ENCODE measurements at places on chromosomes 7 and 10. TPM values are rescaled to one million over a fixed set of nuclear protein-coding genes. Genes with fewer than 3 reads are reported as not detected.
A peak's percentile ranks its signal among the peaks of the same experiment; 100 is the strongest.

DNA sequence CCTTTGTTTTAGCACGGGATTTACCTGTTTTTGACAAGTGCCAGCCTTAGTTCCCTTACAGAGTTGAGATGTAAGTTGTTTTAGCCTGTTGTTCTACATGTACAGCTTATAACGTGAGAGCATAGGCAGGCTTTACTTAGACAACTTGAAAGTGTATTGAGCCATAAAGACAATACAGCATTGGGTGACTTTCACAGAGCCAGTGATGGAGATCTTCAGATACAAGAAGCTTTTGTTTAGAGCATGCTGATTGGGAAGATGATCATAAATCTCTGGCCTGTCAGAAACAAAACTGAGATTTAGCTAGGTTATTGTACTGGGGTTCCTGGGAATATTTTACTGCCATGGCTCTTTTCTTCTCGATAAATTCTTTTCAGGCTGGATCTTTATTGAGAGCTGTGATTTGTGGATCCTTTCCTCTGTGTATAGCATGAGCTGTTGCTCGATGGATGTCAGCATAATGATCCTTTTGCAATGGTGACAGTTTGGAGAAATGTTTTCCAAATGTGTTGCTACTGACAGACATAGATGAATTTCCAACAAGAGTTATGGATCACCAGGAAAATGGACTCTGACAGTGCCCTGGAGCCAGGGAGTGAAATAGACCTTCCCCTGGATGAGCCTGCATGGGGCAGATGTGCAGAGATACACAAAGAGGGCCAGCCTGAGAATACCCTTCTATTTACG is 30.2 kb downstream of the LHFPL3 start:
- no peak for DNase-seq
- no peaks in the 10 kb centered on the region for H3K27me3 ChIP-seq
- no peak overlapping the region for H3K27ac ChIP-seq
- H3K4me1 ChIP-seq, result no peaks in the 10 kb centered on the region
- no peaks in the 10 kb centered on the region for H3K36me3 ChIP-seq

Gene CDC123
- total RNA-seq, result 62.4 TPM

DNA sequence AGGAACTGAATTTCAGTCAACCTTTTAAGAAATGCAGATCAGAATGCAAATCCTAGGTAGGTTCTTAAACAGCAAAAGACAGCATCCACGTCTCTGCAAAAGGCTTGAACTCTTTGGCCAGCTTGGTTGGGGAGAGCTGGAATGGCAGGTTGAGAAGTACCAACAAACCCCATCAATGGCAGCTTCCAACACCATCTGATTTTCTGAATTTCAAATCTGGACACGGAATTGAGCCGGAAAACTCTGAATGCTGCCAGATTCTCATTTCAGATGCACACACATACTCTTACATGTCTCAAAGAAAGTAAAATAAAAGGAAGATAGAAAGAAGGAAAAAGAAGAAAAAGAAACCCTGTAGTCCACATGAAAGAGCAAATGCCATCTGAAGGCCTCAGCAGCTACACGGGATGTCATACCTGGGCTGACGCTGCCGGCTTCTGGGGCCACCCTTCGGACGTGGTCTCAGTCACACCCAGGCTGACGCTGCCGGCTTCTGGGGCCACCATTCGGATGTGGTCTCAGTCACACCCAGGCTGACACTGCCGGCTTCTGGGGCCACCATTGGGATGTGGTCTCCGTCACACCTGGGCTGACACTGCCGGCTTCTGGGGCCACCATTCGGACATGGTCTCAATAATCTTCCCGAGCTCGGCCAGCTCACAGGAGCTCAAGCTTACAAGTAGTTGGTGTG is 165.3 kb downstream of the PTPRN2 start:
- no peak for DNase-seq
- no peaks in the 10 kb centered on the region for H3K36me3 ChIP-seq
- no peaks in the 10 kb centered on the region for H3K4me1 ChIP-seq
- no peak overlapping the region for H3K4me3 ChIP-seq

Gene KIN
- total RNA-seq, result 4.1 TPM

Gene UPK3B
- 10.4 TPM for total RNA-seq

DNA sequence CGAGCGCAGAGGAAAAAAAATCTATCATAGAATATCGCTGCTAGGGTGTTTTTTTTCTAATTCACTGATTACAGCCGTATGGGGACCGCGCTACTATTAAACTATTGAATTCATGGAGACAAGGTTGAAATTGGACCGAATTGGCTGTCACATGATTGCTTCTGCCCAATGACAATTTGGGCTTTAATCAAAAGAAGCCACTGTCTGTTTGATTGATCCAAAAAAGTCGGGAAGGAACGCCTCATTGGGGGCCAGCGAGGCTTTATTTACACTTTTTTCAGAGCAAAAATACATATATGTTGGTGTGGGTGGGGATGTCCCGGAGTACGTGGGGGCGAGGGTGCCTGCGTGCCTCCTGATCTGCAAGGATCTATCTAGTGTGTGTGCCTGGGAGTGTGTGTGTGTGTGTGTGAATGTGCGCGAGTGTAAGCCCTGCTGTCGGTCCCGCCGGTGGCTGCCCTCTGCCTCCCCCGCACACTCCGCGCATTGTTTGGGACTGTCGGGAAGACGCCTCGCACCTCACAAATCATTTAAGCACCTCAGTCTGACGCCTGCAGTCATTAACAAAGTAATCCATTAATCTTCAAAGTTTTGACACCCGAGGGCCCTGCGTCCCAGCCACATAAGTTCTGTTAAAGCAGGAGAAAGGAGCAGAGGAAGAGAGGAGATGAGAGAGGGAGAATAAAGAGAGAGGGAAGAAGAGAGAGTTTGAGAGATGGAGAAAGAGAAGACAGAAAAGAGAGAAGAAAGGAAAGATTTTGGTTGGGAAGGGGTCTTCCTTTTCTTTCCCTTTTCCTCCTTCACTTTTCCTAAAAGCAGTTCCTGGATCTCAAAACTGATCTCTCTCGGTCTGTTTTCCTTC is at the start of gene HOXA2:
TSS of gene HOXA2 (minus strand) at position 103 of the 862 bp plus-strand sequence. CDS start 183 bp downstream, outside the sequence.
- peak; percentile 86 for DNase-seq
- H3K27ac ChIP-seq, result peak within 1 kb of the TSS; percentile 94
- peaks cover 7% of the 10 kb centered on the region for H3K4me1 ChIP-seq
- H3K4me3 ChIP-seq, result peak within 1 kb of the TSS; percentile 41
- no peaks in the 10 kb centered on the region for H3K36me3 ChIP-seq

GRCh38 chr7:131130324-131130723 is 197.4 kb upstream of the MKLN1 start:
- H3K4me3 ChIP-seq, result no peak overlapping the region
- no peak for DNase-seq
- no peak overlapping the region for H3K27ac ChIP-seq
- no peaks in the 10 kb centered on the region for H3K36me3 ChIP-seq
- no peaks in the 10 kb centered on the region for H3K27me3 ChIP-seq

DNA sequence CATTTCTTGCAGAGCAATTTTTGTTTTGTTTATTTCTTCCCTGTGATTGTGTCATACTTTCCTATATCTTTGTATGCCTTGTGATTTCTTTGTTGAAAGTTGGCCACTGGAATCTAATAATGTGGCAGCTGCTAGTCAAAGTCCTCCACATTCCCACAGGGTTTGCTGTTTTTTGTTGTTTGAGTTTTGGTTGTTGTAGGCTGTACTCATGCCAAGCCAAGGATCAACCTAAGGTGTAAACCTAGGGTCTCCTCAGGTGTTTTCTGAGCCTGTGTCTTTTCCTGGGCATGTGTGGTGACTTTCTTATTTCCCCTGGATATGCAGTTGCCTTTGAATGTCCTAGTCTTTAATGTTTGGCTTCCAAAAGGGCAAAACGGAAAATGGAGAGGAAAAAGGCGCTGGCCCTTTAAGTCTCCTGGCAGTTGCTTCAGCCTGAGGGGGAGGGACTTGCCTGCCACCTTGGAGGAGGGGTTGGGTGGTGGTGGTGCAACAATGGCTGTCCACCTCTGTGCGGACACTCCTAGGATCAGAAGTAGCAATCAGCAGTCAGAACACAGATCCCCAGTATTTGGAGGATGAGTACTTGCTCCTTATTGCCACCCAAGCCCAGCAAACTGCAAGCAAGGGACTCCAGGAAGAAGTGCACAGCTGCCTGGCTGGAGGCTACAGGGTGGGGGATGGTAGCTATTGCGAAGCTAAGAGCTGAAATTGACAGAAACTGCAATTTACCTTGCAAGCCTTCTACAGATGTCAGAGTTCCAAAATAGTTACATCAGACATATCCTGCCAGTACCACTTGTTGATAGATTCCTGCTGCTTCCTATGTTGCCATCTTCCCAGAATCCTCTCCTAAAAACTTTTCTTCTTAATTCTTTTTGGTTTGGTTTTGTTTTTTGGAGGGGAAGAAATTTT is 5.6 kb upstream of the ZNF518A start:
- peak overlapping the region; percentile 61 for H3K27ac ChIP-seq
- peak; percentile 82 for DNase-seq
- H3K27me3 ChIP-seq, result peaks cover 12% of the 10 kb centered on the region
- H3K4me1 ChIP-seq, result peaks cover 13% of the 10 kb centered on the region
- H3K4me3 ChIP-seq, result peak overlapping the region; percentile 14

DNA sequence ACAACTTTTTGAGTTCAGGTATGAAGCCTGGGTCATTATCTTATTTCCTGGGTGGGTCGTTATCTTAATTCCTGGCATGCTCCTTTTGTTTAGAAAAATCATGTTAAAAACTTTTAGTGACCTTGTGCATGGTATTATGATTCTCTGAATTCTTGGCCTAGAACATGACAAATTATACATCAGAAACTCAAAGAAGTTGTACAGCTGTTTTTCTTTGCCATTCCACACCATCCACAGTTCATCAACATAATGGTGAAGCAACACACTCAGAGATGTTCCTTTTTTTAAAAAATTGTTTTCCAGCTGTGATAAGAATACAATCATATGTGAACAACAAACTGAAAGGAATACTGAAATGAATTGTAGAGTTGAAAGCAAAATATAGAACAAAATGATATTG is 149.2 kb upstream of the SEMA3D start:
- no peaks in the 10 kb centered on the region for H3K4me1 ChIP-seq
- no peak overlapping the region for H3K4me3 ChIP-seq
- H3K27ac ChIP-seq, result no peak overlapping the region

DNA sequence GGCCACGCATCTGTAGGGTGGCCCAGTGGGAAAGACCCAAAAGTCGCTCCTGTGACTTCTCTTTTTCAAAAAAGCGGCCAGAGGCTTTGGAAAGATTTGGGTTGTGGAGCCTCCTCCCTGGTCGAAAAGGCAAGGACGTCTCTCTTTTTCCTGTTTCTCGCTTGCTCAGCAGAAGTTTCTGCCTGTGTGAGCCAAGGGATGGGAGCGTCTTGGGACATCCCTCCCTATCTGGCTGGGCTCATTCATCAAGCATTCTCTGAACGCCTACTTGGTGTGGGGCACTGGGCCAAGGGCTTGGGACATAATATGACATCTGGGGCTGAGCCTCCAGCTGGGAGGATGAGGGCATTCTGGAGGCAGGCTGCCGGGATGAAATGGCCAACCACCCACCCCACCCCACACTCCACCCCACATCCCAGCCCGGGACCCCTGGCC is 120.9 kb downstream of the C10orf105 start:
- DNase-seq, result peak; percentile 70
- peaks cover 17% of the 10 kb centered on the region for H3K4me1 ChIP-seq
- H3K27ac ChIP-seq, result no peak overlapping the region
- no peak overlapping the region for H3K4me3 ChIP-seq

DNA sequence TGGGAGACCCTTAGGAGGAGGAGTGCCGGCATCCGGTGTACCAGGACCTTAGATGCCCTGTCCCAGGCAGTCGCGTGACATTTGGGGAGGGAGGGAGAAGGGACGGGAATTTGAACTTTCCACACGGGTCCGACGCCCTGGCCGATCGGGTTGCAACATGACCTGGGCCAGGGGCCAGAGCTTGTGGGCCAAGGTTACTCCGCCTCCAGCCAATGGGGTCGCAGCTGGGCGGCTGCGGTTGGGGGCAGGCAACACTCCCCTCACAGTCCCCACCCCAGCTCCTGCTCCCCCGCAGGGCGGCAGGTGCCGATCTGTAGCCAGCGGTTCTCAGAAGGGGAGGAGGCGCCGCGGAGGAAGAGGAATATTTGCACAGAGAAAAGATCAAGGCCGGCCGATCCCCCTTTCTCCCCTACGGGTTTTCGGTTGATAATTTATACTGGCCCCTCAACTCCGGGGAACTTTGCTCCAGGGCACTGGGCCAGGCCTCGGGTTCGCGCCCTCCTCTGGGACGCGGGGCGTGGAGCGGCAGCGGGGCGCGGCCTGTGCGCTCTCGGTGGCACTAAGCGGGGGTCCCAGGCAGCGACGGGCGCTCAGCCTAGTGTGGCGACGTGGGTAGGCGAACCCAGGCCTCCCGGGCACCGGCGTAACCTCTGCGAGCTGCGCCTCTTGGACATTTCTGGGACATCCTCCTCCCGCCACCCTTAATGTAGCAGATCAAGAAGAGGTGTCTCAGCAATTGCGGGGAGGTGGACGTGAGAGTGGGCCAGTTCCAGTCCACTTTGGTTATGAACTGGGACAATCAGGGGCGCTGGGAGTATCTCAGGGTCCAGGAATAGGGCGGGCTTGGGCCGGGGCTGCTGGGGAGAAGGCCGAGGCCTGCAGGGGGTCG is 1.2 kb downstream of the MLXIPL start:
- H3K4me3 ChIP-seq, result peak overlapping the region; percentile 46
- H3K4me1 ChIP-seq, result peaks cover 25% of the 10 kb centered on the region
- H3K27ac ChIP-seq, result peak overlapping the region; percentile 37
- DNase-seq, result no peak
- H3K36me3 ChIP-seq, result no peaks in the 10 kb centered on the region

Gene DDC
- not detected for total RNA-seq

GRCh38 chr10:79605308-79605707 is 5.4 kb upstream of the SFTPA1 start:
- no peak overlapping the region for H3K4me3 ChIP-seq
- H3K36me3 ChIP-seq, result no peaks in the 10 kb centered on the region
- no peak overlapping the region for H3K27ac ChIP-seq
- DNase-seq, result no peak

DNA sequence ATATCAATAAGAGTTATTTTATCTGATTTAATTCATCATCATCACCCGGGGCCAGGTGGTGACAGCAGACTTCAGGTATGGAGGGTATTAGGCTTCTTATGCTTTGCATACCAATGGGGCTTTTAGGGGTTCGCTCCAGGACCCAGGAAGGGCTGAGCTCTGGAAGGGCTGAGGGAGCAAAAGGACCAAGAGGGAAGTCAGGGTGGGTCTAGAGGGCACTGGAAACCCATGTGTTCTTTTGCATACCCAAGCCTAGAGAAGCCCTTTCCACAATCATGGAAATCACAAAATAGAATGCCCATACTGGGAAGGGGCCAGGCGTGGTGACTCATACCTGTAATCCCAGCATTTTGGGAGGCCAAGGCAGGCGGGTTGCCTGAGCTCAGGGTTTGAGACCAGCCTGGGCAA is 30.9 kb upstream of the VCL start:
- no peaks in the 10 kb centered on the region for H3K27me3 ChIP-seq
- H3K4me1 ChIP-seq, result peaks cover 52% of the 10 kb centered on the region
- H3K4me3 ChIP-seq, result no peak overlapping the region
- H3K27ac ChIP-seq, result peak overlapping the region; percentile 87

- peaks cover 17% of the 10 kb centered on the region for H3K27me3 ChIP-seq
- H3K4me3 ChIP-seq, result no peak overlapping the region
- peaks cover 6% of the 10 kb centered on the region for H3K4me1 ChIP-seq
- no peak overlapping the region for H3K27ac ChIP-seq
Observed at GRCh38 chr10:98262571-98262970, 5.4 kb downstream of the LOXL4 start.
